ENCODE measurements at places on chromosomes 1 and 21. TPM values are rescaled to one million over a fixed set of nuclear protein-coding genes. Genes with fewer than 3 reads are reported as not detected.

DNA sequence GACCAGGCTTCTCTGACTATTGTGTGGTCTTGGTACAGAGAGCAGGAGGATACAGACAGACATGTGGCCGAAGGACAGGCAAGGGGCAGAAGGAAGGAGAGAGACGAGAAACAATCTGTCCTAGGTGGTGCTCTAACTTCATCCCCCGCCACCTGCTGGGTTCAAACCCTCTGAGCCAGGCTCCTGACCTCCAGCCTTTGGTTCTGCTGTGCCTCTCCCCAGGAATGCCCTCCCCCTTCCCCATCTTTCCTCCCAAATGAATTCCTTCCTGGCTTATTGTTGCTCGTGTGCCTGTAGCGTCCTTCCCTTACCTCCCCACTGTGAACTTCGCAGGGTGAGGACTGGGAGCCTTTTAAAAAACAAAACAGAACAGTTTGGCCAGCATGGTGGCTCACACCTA lies 5.4 kb downstream of the TCEA3 start:
- DNase-seq = no peak

Gene C8A
- not detected for total RNA-seq

DNA sequence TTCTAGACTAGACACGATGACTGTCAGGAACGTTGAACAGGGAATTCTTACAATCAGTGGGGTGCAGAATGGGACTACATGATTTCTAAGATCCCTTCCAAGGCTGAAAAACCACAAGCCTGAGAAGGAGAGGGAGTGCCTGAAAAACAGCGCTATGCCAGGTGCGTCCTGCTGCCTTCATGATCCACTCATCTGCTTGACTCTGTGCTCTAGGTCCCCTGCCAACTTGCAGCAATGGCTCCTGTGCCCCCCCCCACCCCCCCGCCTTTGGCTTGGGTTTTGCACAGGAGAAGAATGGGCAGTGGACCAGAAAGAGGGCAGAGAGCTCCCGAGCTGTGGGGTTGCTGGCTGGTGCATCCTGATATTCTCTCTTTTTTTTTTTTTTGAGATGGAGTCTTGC lies 5.9 kb downstream of the SLC2A7 start:
- no peak for DNase-seq

DNA sequence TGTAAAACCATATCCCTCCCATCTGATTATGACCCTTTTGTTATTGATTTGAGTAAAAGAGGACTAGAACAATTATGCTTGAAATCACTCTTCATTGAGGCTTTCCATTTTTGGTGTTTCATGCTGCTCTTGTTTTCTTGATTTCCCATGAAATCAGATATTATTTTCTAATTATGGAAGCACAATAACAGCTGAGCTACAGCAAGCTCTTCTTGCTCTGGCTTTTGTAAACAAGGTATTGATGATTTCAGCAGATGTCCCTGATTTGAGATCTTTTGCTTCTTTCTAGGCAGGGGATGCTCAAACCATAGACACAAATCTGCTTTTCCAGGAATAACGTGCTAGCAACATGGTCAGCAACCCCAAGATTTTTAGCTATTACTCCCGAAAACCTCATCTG lies 607.8 kb downstream of the NCAM2 start:
- no peak for DNase-seq

Gene SLC44A5
- 0.06 TPM for total RNA-seq

- DNase-seq = no peak
Measured at GRCh38 chr1:245645406-245645805, 490.6 kb downstream of the KIF26B start.

- DNase-seq = no peak
Measured at GRCh38 chr21:33455686-33456446, 23.9 kb downstream of the TMEM50B start.

GRCh38 chr1:76079475-76080227 lies 5.1 kb downstream of the ST6GALNAC3 start:
- no peak for DNase-seq

Measured in psoas muscle (tissue), 8 donors.